Mucosa of gallbladder (tissue), 1 donor: ENCODE measurements at places on chromosomes 16 and 17. TPM values are rescaled to one million over a fixed set of nuclear protein-coding genes. Genes with fewer than 3 reads are reported as not detected.

SYT17 gene
- total RNA-seq = 4.0 TPM

CTRB2 gene
- 26.7 TPM for total RNA-seq

- no peak for DNase-seq
Observed at GRCh38 chr17:38705523-38705802, 390 bp downstream of the MLLT6 start.

DNA sequence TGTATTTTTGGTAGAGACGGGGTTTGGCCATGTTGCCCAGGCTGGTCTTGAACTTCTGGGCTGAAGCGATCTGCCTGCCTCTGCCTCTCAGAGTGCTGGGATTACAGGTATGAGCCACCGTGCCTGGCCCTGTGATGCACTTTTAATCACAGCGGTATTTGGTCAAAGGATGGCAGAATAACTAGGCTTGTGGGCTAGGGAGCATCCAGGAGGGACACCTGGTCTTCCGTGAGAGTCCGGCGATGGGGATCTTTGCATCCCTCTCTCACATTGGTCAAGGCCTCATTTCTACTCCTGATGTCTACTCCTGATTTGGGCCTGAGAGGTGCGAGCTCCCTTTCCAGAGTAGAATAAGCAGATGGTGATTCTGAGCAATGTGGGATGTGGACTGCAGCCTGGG is 257.9 kb upstream of the CACNG5 start:
- DNase-seq = no peak

DNA sequence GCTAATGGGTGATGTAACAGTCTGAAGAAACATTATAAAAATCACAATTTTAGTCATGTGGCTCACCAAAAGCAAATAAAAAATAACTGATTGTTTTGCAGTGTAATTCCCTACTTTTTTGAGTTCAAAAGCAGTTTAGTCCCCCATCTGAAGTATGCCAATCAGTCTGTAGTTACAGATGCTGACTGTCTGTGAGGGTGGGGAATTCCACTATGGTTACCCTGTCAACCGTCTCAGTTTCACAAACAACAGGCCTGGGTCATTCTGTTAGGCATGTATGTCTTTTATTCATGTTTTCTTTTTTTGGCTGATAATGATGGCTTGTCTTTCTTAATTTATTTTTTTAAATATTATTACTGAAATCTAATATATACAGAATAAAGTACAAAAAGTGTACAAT is 69.3 kb downstream of the STXBP4 start:
- no peak for DNase-seq

DNA sequence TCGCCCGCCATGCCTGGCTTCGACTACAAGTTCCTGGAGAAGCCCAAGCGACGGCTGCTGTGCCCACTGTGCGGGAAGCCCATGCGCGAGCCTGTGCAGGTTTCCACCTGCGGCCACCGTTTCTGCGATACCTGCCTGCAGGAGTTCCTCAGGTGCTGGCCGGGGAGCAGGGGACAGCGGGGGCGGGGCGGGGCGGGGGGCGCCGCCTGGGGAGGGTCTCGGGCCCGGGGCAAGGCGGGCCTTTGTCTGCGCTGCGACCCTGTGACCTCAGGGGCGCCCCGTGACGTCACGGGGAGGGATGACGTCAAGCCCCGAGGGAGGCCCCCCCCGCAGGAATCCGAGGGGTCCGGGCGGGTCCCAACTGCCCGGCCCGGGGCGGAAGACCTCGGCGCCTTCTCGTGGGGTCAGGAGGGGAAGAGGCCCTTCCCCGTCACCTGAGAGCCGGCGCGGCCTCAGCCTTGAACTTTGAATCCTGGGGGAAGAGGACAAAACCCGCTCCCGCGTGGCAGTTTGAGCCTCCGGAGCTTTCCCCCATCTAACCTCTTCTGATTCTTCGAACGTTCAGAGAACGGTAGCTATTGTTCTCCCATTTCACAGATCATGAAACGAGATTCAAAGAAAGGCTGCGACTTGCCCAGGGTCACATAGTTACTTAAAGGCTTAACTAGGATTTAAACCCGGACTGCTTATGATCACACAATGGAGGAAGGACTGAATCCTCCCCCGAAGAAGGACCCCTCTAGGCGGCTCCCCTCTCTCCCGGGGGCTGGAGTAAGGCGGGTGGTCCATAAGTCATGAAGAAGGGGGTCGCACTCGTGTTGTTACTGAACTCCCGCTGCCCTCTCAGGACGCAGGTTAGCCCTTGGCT is 527 bp downstream of the TRAF4 start:
- no peak for DNase-seq

GRCh38 chr17:78839235-78839761 is 1.3 kb downstream of the USP36 start:
- no peak for DNase-seq

DNA sequence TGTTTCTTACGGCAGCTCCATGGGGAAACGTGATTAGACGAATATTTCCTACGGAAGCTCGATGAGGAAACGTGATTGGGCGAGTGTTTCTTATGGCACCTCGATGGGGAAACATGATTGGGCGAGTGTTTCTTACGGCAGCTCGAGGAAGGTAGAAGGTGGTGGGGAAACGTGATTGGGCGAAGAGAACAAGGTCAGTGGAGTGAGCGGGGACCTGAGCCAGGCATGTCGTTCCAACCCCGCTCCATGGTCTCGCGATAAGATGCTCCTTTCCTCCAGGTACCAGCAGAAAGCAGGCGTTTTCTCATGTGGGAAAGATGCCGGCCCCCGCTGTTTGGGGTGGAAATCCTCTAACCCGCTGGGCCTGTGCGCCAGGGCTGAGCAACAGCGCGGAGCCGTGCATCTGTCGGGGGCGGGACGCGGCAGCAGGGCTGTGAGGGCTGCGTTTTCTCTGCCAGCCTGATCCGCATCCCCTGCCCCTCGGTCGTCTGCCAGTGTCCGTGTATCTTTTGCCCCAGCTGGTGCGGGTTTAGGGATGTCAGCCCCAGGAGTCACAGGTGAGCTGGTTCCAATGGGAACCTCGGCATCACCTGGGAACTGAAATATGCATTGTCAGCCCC is 25.6 kb upstream of the DOC2B start:
- no peak for DNase-seq

DNA sequence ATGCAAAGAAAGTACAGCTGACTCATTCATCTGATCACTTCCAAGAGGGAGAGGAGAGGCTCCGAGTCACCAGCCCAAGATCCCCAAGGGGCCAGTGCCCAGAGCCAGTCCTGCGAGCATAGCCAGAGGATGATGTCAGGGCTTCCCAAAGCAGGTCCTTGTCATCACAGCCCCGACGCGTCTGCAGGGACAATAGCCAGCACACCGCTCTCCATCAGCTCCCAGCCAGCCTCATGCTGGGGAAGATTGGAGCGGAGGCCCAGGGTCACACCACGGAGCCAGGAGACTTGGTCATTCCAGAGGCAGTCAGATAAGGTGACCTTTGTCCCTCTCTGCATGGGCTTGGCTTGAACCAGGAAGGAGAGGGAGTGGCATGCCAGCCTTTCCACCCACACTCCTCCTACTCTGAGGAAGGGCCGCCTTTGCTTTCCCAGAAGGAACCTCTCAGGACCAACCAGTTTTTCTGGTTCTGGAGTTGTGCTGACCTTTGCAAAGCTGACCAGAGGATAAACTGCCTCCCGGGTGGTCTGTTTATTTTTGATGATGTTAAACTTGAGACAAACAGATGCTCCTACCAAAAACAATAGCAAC is 58.3 kb upstream of the ARHGAP44 start:
- DNase-seq = peak; percentile 92

DNA sequence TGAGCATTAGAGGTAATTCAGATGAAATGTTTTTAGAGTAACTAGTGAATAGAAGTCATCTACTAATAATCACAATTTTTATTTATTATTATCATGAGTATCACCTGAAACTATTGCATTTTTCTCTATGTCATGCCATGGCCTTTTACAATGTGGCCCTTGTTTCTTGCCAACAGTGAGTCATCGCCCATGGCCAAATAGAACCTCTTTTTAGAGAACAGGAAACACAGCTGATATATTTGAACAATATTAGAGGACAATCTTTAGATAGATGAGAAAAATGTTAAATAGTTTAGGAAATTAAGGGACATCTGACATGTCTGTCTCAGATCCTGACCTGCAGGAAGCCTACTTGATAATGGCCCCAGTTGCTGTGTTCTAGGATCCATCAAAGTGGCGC is 1584.4 kb upstream of the GOT2 start:
- DNase-seq = no peak

- DNase-seq = no peak
Observed at GRCh38 chr17:50967795-50968194, 101.6 kb upstream of the TOB1 start.

DNA sequence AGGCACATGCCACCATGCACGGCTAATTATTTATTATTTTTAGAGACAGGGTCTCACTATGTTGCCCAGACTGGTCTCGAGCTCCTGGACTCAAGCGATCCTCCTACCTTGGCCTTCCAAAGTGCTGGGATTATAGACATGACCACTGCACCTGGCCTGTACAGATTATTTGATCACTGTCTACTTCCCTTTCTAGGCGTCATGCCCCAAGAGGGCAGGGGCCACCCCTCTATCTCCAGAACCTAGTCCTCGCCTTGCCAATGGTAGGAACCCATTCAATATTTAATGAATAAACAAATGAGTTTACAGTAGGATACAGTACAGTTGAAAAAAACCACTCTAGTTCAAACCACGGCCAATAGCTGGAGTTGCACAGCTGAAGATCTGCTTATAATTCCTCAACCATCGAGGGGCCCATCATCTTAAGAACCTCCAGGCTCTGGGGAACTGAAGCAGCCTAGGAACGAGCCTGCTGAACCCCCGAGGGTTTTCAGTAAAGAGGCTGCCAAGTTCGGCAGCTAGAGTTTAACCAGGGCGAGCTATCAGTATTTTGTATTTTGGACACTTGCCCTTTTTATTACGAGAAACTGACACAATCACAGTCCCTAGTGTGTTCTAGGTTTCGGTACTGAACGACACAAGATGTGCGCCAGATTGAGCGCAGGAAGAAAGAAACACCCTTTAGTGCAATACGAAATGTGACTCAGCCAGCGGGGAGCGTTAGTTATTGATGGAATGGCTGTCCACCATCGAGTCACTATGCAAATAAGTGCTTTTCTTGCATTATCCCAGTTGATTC is 14.6 kb downstream of the ADCY9 start:
- DNase-seq = no peak
